Endodermal cell (in vitro differentiated cells): ENCODE measurements at places on chromosomes 2 and 18.

- DNase-seq: no peak
Measured at GRCh38 chr2:28558158-28558820, 62.4 kb downstream of the PLB1 start.

DNA sequence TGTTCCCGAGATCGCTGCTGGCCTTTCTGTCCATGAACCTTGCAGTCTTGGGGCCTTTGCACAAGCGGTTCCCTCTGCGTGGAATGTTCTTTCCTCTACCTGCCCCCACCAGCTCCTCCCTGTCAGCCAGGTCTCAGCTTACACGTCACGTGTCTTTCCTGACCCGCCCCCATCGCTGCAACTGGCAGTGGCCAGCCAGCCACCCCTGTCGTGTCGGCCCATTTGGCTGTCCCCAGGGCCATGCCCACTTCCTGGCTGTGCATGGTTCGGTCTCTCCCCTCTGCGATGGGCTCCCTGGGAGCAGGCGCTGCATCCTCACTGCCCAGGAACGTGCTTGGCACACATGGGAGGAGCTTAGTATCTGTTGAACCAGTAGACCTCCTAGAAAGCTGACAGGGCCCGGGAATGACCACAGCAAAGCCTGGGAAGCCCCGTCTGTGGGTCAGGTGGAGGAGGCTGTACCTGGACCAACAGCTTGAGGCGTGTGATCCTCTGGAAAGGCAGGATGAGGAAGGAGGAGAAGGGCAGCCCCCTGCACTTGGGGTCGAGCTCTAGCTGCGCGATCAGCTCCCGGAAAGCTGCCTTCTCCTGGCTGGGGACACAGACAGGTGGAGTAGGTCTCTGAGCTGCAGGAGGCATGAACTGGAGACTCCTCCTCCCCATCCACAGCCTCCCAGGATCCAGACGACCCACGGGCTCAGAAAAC is 21.0 kb downstream of the SNORC start:
- DNase-seq: peak; percentile 93

- DNase-seq: peak; percentile 25
Measured at GRCh38 chr18:49650426-49650891, 88.6 kb downstream of the LIPG start.

DNA sequence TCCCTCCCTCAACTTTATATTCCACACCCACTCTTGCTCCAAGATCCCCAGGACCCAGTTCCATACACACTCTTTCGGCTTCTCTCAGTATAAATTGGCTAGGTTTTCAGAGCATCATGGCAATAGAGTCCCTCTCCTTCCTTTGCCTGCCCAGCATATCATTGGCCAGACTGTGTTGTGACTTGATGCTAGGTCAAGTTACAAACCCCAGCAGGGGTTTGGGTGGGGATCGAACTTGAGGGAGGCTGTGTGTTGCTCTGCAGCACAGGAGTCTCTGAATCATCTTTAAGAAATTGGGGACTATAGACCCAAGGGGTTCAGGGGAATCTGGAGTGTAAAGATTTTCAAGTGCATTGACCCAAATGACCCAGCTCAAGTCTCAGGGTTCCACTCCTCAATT is 477.5 kb upstream of the MEIS1 start:
- peak; percentile 61 for DNase-seq

DNA sequence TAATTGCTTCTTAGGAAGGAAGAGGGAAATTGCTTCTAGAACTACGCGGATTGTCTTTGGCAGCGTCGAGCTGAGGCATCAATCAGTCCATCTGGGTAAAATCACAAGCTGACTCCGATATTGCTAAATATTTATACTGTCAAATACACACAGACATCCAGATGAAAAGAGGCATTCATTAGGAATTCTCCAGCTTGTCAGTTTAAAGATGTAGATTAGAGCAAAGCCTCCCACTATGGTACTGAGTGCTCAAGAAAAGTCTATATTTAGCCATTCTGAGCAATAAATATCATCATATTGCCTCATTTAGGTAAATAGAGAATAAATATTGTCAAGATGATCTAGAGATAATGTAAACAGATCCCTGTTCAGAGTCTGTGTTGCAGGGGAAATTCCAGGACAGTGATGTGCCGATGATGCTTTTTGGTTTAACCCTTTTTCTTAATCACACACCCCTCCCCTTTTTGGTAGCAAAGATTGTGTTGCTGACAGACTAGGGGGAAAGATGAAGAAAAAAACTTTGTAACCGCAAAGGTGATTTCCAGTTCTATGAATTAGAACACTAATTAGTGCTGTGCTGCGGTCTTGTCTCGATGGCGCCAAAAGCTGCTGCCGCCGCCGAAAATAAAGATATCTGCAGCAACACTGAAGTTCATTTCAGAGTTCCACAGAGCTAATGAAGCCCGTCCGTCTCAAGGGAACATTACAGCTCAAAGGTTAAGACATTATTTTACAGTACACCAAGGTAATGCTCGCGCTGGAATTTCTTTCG is 171.8 kb downstream of the PTGR3 start:
- no peak for DNase-seq

- DNase-seq: no peak
Measured at GRCh38 chr2:208722731-208723130, 316.1 kb downstream of the PTH2R start.

- no peak for DNase-seq
Measured at GRCh38 chr2:23244617-23245016, 140.4 kb upstream of the KLHL29 start.

DNA sequence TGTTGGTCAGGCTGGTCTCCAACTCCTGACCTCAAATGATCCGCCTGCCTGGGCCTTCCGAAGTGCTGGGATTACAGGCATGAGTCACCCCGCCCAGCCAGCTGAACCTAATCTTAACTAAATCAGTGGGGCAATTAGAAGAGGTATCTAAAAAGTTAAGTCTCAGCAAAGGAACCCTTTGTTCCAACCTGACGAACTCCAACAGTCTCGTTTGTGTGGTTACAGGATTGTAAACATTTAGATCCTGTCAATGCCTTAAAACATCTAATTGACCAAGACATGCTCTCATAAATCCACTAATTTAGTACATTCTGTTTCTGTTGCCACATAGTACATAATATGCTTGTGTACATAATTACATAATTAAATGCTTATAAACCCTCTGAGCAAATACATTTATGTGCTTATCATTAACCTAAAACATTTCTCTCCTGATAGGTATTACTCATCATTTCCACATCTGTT is 31.1 kb upstream of the STK39 start:
- peak; percentile 63 for DNase-seq

- DNase-seq: no peak
Measured at GRCh38 chr18:79896738-79897137, 54.7 kb downstream of the SLC66A2 start.

DNA sequence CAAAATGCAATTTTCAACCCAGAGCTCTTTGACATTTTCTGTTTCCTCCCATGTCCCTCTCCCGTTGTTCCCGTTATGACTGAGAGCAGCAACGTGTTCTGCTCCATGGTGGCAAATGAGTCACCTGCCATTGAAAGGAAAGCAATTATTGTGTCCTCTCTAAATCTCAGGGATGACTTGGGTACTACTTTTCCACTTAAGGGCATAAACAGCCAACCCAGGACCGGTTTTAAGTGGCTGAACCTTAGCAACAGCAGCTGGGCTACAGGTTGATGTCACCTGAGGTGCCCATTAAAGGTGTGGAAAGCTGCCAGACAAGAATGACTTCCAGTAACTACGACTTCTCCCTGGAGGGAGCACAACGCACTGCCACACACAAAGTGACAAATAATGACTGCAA is 236.8 kb downstream of the NCKAP5 start:
- DNase-seq: no peak

GRCh38 chr2:134308474-134309385 is 54.9 kb downstream of the MGAT5 start:
- DNase-seq: no peak

DNA sequence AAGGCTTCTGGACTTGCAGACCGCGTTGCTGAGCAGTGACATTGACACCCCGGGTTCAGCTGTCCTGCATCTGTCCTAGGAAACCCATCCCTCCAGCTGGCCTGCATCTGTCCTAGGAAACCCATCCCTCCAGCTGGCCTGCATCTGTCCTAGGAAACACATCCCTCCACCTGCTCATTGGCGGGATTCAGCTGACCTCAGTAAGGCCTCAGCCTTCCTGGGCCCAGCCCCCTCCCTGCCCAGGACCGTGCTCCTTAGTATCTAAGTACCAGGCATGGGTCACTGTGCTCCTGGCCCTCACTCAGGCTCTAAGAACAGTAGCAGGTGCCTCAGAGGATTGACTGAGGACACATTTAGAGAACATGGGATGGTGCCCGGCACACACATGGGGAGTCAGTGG is 1.2 kb downstream of the MLPH start:
- no peak for DNase-seq

DNA sequence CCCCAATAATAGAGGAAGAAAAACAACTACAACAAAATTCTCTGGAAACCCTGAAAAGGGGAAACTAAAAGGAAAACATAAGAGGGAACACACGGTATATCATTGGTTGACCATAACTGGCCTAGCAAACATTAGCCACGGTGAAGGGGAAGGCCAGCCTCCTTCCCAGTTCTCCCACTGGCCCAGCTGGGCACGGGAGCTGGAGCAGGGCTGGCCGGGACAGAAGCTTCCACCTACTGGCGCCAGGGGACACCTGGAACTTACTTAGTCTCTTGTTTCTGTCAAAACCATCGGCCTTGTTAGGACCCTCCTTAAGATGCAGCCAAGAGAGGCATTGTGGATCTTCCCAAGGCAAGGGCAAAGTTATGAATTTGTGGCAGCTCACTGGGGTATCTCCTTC is 56.1 kb upstream of the DLGAP1 start:
- peak; percentile 49 for DNase-seq

DNA sequence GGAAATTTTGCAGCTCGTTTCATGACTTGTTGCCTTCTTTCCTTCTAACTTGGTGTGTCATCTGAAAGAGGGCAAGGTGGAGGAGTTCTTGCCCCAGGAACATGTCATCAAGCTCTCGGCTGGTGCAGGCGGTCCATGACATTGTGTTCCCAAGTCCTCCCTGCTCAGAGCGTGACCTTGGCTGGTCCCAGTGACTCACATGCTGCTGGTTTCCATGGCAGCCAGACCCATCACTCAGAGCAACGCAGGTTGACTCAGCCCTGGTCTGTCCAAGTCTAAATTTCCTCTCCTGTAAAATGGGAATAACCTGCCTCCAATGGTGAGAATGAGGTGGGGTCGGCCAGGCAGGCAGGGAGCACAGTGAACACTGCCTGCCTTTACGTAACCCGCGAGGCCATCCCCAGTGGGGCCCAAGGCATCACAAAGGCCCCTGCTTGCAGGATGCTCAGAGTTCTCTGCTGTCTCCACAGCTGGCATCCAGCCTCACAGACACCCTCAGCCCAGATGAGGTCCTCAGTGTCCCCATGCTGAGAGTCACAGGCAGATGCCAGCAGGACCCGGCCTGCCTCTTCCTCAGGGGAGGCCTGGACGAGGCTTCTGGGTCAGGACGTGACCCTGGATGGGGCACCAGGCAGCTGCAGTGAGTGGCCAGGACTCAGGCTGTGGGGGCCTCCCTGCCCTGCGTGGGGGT is 143.7 kb downstream of the TPO start:
- DNase-seq: no peak

DNA sequence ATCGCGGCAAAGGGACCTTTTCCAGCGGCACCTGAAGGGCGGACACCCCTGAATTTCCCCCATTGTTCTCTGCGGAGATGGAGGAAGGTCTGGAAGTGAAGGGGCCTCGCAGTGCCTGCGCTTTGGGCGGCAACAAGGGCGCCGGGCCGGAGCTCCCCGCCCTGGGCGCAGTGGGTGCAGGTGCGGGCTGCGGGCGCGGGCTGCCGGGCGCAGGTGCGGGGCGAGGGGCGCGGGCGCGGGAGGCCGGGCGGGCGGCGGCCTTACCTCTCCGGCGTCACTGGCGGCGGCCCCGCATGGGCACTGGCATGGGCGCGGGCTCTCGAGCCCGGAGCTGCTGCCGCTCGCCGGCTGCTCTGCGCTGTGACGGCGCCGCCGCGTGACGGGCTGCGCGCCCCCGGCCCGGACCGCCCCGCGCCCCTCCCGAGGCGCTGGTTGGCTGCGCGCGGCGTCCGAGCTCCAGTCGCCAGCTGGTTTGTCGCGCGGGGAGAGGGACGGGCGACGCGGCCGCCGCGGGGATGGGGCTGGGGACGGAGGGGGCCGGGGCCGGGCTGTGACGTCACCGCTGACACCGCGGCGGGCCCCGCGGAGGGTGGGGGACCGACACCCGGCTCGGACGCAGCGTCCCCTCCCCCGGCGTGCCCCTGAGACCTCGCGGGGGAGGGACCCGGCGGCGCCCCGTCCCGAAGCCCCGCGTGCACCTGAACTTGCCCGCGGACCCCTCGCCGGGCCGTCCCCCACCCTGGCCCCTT is at the start of gene KIF1A:
Gene KIF1A (minus strand): TSS at position 362 of the 749 bp plus-strand sequence. CDS start 22,467 bp downstream, outside the sequence.
- DNase-seq: peak; percentile 91

- DNase-seq: no peak
Measured at GRCh38 chr2:233980955-233981561, 63.9 kb downstream of the TRPM8 start.

DNA sequence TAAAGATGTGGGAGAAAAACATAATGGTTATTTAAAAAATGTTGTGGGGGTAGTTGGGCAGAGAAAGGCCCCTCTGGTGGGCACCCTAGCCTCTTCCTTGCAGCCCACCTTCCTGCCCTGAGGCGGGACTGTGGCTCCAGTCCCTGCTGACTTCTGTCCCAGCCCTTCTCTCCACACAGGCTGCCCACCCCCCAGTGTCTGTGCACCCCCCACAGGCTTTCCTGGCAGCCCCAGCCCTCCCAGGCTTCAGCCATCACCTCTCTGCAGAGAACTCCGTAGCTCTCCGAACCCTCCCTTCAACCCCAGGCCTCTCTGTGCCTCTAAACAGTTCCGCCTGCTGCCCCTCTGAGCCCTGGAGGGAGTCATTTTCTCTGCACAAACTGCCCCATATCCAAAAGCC is 75.4 kb downstream of the DYSF start:
- DNase-seq: peak; percentile 33

DNA sequence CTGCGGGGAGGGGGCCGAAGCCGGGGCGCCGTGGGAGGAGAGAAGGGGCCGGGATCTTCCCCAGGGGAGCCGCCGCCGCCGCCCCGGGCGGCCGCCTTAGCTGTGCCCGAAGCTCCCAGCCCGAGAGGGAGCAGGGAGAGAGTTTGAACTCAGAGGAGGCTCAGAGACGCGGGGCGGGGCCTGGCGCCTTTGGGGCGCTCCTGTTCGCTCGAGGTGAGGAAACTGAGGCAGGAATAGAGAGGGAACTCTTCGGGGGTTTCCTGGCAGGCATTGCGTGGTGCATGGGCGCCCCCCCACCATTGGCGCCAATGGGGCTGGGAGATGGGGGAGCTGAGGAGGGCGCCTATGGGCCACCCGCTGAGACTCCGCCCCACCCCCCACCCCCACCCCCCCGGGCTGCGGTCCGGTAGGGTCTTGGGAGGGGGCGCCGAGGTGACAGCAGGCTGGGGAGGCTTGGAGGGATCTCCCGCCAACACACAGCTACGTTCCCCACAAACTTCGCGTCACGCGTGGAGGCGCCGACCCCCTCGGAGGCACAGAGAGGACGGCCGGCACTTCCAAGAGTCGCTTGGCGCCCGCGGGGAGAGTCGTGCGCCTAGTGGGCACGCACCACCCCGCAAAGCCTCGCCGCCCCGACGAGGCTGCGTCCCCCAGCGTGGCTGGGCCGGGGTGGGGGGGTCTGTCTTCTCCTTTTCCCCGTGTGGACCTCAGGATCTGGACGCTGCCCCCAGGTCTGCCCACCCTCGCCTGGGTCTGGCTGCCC is 680 bp downstream of the CTDSP1 start:
- peak; percentile 84 for DNase-seq

- no peak for DNase-seq
Measured at GRCh38 chr2:160363055-160363454, 130.6 kb downstream of the RBMS1 start.
